ENCODE measurements at places on chromosomes 6 and 20.

- DNase-seq = no peak
Measured at GRCh38 chr20:62745279-62745951, 36.8 kb downstream of the NTSR1 start.

DNA sequence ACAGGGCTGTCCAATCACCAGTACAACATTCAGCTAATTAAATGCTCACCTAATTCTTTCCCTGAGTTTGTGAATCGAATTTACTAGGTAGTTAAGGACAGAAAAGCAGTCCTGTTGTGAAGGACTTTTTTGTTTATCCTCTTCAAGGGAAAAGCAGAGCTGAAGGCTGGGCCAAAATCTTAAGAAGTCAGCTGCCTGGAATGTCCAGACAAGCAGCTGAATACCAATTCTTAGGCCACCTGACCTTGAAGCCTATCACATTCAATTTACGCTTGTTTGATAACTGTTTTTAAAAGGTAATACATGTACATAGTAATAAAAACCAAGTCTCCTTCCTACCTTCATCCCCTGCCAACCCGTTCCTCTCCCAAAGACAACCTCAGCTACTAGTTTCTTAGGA, 56.4 kb downstream of the UQCC1 start:
- no peak for DNase-seq

- no peak for DNase-seq
Measured at GRCh38 chr6:92341201-92341600, 1078.2 kb downstream of the EPHA7 start.

DNA sequence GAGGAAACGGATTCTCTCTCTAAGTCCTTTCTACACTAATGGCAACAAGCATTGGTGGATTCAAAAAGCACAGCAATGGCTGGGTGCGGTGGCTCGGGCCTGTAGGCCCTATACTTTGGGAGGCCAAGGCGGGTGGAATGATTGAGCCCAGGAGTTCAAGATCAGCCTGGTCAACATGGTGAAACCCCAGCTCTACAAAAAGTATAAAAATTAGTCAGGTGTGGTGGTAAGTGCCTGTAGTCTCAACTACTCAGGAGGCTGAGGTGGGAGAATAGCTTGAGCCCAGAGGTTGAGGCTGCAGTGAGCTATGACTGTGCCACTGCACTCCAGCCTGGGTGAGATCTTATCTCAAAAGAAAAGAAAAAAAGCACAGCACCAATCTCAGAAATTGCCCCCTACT, 19.3 kb downstream of the PAQR8 start:
- DNase-seq = no peak

DNA sequence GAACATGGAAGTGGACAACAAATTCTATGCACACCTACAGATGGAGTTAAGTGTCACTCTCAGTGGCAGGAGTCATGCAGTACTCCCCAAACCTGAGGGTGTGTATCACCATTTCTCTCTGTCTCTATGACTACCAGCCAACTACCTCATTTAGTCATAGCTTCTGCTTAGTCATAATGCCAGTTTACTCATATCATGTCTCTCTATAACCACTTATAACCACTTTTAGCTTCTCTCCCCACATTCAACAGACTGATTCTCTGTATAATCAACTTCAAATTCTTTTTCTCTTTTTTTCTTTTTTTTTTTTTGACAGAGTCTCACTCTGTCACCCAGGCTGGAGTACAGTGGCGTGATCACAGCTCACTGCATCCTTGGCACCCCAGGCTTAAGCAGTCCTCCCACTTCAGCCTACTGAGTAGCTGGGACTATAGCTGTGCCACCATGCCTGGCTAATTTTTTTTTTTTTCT, 13.8 kb upstream of the GTF3C6 start:
- DNase-seq = peak; percentile 93

DNA sequence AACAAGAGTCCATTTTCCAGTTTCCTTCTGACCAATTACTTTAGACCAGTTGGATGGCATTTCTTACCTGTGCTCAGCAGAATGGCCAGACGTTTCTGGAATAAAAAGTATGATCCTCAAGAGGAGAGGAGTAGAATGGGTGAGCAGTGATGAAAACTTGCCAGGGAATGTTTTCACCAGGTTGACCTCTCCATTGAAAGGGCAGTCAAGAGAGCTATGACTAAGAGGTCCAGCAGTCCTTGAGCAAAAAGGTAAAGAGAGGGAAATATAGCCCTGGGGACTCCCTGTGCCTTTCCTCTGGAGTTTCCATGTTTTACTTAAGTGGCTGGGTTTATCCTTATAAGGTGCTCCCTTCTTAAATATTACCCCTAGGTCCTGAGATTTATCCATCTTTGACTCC, 210.9 kb downstream of the TBX18 start:
- no peak for DNase-seq

- DNase-seq = no peak
Measured at GRCh38 chr6:1346558-1347091, 34.7 kb downstream of the FOXQ1 start.

DNA sequence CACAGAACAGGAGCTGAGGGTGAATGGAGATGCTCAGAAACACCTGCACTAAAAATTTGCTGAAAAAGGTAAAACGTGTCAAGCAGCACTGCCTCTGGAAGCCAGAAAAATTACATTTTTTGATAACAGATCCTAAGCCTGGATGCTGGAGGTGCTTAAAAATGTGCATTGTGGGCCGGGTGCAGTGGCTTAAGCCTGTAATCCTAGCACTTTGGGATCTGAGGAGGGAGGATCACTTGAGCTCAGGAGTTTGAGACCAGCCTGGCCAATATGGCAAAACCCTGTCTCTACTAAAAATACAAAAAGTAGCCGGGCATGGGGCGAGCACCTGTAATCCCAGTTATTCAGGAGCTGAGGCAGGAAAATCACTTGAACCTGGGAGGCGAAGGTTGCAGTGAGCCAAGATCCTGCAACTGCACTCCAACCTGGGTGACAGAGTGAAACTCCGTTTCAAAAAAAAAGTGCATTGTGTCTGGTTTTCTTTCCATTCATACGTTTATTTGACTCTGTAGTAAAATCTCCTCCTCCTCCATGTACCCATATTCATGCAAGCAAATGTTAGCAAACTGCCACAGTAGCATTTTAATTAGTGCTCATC, 587 bp upstream of the BTN3A1 start:
- DNase-seq = no peak

- no peak for DNase-seq
Measured at GRCh38 chr20:2829376-2829775, 11.1 kb downstream of the PCED1A start.

- no peak for DNase-seq
Measured at GRCh38 chr6:81696524-81696923, 56.0 kb downstream of the TENT5A start.

GRCh38 chr20:5947276-5947675, 3.1 kb downstream of the TRMT6 start:
- DNase-seq = peak; percentile 86

DNA sequence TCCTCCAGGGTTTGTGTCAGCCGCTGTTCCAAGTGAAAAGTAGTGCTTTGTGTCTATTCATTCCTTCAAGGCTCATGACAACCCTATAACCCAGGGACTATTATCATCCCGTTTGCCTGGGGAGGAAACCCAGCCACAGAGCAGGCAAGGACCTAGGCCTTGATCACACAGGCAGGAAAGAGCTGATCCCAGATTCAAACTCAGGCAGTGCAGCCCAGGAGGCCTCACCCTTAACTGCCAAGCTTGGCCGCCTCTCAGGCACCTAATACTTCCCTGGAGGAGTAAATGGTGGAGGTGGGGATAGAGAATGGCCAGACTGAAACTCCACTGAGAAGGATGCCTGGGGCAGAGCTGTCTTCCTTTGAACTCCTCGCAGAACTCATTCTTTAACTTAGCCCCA, 215.1 kb upstream of the QKI start:
- DNase-seq = no peak

GRCh38 chr20:23873370-23874015, 6.1 kb downstream of the CST5 start:
- no peak for DNase-seq

DNA sequence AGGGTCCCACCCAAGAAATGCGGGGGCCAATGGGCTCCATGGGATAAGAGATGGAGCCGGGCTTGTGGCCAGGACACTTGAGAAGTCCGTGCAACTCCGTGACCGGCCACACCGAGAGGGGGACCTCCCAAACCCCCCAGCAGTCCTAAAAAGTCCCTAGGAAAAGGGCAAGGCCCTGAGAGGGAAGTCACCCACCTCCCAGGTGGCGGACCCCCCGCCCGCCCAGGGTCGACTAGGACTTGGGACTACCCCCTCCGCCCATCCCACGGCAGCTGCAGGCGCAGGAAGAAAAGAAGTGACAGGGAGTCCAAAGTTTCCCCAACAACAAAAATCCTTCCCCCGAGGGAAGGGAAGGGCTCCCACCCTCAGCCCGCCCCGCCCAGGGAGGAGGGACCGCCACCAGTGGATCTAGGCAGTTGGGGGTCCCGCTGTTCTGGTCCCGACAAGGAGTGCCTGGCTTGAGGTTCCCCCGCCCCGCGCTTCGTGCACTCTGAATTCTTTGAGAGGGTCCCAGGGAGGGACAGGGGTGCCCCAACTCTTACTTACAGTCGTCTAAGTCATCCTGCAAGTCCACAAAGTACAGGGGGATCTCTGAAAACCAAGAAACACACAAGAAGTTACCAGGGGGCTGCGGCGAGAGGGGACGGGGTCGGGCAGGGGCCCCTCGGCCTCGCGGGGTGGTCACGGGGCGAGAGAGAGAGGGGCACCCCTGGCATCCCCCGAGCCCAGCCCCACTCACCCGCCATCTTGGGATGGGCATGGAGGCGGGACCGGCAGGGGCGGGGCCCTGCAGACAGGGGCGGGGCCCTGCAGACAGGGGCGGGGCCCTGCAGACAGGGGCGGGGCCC, 611 bp upstream of the RAB22A start:
- DNase-seq = peak; percentile 68

DNA sequence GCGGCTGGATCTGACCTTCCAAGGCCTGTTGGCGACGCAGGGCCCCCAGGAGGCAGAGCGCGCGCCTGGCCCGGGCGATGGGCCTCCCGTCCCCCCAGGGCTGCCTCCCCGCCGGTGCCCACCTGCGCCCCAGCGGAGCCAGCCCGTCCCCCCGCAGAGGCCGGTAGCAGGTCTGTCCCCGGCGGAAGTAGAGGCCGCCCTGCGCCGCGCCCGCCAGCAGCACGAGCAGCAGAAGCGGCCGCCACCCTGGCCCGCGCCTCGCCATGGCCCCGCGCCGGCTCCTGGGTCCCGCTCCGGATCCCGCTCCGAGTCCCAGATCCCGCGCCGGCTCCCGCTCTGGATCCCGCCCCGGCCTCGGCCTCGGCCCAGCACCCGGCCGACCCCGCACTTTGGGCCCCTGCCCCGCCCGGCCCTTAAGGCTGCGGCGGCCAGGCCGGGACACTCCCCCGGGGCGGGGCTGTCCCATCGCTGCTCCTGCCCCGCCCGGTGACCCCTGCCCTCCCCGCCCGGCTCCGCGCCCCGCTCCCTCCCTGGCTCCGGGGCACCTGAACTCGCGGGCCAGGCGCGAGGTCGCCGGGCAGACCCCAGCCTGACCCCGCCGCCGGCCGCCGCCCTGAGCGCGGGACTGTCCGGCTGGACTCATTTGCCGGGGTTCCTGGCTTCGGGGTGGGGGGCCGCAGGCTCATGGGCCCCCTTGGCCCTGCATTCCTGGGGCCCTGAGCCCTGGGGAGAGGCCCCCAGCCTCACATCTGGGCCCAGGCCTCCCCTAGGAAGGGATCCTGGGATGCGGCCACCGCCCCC, at the start of gene CTSZ:
TSS of gene CTSZ (minus strand) at position 391 of the 801 bp plus-strand sequence. CDS start at position 265, 126 bp downstream.
- DNase-seq = peak; percentile 83

- peak; percentile 48 for DNase-seq
Measured at GRCh38 chr20:33789109-33789857, 21.9 kb upstream of the CHMP4B start.

DNA sequence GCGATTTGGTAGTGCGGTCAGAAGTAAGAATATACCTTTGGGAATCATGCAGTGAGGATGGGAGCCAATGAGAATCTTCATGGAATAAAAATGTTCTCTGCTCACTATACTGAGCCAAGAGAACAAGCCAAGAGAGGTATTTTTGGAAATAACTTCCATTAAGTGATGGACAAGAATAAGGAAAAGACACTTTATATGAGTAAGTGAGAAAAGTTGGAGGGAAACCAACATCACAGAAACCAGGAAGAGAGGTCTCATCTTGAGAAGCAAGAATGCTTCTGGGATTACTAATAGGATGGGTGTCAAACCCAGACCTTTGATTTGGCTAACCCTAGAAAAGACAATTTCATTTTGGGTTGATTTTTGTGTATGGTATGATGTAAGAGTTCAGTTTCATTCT, 181.2 kb upstream of the JAG1 start:
- no peak for DNase-seq

DNA sequence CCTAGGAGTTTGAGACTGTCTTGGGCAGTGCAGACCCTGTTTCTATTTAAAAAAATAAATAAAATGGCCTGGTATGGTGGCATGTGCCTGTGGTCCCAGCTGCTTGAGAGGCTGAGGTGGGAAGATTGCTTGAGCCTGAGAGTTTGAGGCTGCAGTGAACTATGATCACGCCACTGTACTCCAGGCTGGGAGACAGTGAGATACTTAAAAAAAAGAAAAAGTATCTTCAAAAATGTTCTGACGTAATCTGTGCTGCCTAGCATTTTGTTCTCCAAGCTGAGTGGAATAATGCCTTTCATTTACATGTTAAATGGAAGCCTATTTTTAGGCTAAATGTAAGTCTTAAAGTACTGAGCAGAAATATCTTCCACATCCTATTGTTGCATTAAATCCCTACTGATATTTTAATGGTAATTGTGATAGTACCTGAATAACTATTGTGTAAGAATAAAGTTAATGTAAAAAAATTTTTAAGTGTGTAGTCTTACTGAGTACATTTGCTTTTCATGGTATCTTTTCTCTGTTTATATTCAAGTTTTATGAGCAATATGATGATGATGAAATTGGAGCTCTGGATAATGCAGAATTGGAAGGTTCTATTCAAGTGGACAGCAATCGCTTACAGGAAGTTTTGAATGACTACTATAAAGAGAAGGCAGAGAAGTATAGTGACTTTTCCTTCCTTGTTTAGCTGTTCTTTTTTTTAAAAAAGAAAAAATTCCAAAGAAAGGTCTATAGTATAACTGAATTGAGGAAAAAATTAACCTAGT, 4.2 kb upstream of the ZC2HC1B start:
- DNase-seq = no peak

- DNase-seq = no peak
Measured at GRCh38 chr6:74103417-74103816, 407.4 kb downstream of the CD109 start.

- DNase-seq = no peak
Measured at GRCh38 chr20:25327521-25328235, 63.0 kb downstream of the ABHD12 start.

- no peak for DNase-seq
Measured at GRCh38 chr20:48236000-48236970, 451.0 kb upstream of the SULF2 start.

GRCh38 chr6:167817729-167818128, 9.0 kb upstream of the AFDN start:
- no peak for DNase-seq

Data from suppressor macrophage treated with lipopolysaccharide for 1 hour (primary cell).